ENCODE measurements at places on chromosomes 4 and X.

- DNase-seq = no peak
Observed at GRCh38 chrX:114361076-114361725, 222.7 kb upstream of the HTR2C start.

GRCh38 chrX:33336783-33337182 is 125.4 kb upstream of the DMD start:
- peak; percentile 45 for DNase-seq

DNA sequence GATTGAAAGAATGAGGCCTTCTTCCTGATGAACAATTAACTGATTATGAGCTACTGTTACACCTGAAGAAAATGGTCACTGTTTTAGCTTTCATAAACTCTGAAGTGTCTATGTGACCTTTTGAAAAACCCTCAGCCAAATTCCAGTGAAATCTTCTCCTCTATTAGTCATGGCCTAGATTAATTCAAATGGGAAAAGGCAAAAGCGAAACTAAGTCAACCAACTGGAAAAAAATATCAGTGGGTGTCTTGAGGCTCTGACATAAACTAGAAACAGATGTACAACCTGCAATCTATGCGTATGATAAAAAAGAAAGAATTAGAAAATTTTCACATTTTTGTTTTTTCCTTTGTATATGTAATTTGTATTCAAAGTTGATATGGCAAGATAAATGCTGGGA is 169.4 kb upstream of the BANK1 start:
- peak; percentile 8 for DNase-seq

- DNase-seq = no peak
Observed at GRCh38 chrX:68755616-68756125, 73.2 kb upstream of the EFNB1 start.

DNA sequence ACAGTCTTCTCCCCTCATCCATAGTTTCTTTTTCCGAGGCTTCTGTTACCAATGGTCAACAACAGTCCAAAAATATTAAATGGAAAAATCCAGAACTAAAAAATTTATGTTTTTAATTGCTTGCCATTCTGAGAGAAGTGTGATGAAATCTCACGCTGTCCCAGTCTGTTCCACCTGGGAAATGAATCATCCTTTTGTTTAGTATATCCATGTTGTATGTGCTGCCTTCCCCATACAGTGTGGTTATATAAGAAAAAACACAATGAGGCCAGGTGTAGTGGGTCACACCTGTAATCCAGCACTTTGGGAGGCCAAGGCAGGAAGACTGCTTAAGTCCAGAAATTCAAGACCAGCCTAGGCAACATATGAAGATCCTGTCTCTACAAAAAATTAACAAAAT is 161.6 kb downstream of the CHIC2 start:
- peak; percentile 58 for DNase-seq

DNA sequence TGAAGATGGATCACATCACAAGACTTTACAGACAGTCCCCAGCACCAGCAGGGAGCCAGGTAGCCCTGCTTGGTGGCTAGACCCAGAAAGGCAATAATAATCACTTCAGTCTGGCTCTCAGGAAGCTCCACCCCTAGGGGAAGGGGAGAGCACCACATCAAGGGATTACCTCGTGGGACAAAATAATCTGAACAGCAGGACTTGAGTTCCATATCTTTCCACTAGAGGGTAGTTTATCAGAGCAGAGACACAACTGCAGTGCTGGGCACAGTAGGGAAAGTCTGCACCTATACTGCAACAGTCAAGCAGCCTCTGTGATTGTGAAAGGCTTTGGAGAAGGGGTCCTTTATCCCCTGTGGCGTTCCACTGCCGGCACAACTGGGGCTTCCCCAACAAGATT is 547.0 kb upstream of the POU3F4 start:
- peak; percentile 19 for DNase-seq

DNA sequence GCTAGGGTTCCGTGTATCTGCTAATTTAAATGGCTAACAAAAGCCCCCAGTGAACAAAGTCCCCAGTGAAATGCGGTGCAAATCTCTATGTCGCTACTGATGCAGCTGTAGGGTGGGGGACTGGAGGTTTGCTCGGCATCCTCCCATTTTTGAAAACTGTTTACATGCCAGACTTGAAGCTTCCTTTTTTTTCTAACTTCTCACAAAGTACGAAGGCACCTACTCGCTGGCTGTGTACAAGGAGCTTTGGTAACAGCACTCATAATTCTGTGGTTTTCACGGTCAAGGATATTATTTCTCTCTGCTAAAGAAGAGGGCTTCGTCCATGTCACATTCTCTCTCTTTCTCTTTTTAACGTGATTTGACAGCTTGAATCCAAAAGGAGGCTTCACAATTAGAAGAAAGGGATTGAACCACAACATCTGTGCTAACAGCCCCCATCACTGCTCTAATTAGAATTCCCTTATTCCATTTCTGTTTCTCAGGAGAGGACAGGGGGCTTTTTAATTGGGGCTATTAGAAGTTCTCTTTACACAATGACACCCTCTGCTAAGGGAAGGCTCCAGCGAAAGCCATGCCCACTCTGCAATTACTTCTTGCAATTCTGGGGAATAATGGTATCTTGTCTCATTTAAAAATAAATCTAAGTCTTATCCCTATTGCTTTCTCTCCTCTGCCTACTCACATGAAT is 46.7 kb downstream of the TMEM156 start:
- no peak for DNase-seq

DNA sequence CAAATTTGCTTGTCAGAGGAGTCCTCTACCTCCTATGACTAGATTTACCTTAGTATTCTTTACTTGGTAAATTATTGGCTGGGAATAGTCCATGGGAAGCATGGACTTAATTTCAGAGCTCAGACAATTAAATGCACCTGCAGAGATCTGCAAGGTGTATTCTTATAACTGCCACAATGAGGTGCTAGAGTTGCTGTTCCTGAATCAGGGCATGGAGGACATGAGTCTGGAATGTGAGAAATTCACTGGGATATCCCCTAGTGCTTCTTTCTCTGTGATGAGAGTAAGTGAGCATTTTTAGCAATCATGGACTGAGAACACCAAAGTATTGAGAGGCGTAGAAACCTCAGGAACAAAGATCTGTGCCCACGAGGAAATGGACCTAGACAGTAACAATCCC is 32.9 kb upstream of the GRID2 start:
- DNase-seq = peak; percentile 5

DNA sequence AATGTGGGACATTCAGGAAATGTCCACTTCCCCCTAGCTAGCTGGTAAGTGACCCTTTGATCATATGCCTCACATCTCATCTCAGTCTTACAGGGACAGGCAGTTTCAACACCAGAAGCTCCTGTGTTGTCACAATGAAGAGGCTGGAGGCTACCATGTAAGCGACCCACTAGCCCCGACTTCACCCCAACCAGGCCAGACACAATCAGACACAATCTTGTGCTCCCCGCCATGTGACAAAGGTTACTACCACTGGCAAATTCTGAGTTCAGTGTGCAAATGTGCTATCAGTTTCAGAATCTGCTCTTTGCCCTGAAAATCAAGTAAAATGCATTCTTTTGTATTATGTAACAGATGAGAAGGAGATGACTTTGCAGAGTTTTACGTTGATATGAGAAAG is 56.9 kb upstream of the STS start:
- no peak for DNase-seq

- DNase-seq = no peak
Observed at GRCh38 chr4:56085275-56085674, 136.5 kb downstream of the CEP135 start.

DNA sequence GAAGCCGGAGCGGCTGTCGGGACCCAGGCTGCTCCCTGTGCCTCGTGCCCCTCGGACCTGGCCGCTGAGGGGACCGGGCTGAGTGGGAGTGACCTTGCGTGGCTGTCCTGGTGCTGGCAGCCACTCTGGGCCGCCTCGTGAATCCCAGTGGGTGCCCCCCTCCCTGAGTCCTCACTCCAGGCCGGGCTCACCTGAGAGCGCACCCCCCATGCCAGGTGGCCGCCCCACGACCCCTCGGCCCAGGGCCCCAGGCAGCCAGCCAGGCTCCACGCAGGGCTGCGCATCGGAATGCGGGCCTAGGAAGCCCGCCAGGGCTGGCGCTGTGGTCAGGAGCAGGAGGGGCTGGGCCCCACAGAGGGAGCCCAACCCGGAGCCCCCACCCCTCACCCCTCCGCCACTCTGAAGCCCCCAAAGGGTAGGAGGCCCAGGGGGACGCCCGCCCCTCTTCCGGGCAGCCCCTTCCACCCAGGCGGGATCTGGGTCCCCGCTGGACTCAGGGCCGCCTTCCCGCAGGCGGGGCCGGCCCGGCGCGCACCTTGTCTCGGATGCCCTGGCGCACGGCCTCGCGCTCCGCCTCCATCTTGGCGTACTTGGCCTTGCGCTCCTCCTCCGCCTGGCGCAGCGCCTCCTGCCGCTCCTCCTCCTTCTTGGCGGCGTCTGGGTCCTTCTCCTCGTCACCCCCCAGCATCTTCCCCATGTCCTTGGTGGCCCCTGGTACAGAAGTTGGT is 33.9 kb downstream of the CPLX1 start:
- DNase-seq = no peak

GRCh38 chrX:112056886-112057285 is 25.7 kb downstream of the TRPC5 start:
- no peak for DNase-seq

DNA sequence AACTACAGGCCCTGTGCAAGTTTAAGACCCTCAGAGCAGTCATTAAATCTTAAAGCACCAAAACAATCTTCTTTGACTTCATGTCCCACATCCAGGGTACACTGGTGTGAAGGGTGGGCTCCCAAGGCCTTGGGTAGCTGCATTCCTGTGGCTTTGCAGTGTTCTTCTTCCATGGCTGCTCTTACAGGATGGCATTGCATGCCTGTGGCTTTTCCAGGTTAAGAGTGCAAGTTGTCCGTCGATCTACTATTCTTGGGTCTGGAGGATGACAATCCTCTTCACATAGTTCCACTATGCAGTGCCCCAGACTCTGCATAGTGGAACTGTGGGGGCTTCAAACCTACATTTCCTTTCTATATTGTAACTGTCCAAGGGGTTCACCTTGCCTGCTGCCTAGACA is 494.5 kb downstream of the CFAP47 start:
- no peak for DNase-seq

GRCh38 chrX:150565551-150565950 is 2.9 kb upstream of the MTM1 start:
- no peak for DNase-seq

GRCh38 chr4:77990456-77990855 is 66.7 kb upstream of the FRAS1 start:
- no peak for DNase-seq

GRCh38 chr4:27787195-27787594 is 926.6 kb downstream of the STIM2 start:
- peak; percentile 28 for DNase-seq

GRCh38 chr4:102981005-102981404 is 38.5 kb downstream of the SLC9B1 start:
- no peak for DNase-seq

DNA sequence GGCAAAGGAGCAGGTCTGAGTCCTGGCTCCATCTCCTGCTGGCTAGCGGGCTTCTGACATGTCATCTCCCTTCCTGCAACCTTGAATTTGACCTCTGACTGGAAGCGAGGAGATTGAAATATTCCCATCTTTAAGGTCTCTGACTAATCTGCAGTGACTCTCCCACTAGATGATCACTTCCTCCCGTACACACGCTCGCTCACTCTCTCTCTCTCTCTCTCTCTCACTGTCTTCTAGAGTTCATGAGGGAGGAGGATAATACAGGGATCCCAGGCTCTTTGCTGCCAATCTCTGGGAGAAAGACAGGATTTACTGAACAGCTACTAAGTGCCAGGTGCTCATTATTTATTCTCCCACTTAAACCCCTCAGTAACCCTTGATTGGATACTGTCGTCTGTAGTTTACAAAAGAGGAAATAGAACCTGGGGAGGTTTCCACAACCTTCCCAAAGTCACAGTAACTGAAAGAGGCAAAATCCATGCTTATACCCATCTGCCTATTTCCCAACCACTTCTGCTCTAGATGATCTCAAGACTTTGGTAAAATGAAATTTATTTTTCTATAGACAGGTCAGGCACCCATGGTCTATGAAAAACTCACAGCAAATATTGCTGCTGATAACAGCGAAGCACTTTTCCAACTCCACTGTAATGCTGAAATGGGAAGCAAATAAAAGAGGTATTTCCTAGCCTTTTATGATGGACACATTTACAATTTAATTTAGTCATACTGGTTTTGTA is 193.5 kb upstream of the C1QTNF7 start:
- DNase-seq = peak; percentile 62

GRCh38 chr4:143356493-143356892 is 19.8 kb downstream of the GAB1 start:
- DNase-seq = peak; percentile 76

DNA sequence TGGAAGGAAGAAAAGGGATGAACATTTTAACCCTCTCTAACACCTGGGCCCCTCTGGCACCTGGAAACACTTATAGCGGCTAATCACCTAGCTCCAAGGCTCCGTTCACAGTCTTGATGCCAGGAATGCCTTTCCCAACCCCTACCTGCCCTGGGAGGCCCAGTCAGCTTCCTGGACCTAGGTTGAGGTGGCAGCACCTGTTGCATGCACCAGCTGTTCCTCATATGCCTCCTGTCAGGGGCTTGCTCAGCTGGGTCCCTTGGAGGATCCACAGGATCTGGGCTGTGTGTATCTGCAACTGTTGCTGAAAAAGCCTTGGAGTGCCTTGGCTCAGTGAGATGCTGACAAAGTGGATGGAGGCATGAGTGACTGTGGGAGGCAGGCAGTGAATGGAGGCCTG is 4.4 kb downstream of the CFP start:
- no peak for DNase-seq

- no peak for DNase-seq
Observed at GRCh38 chr4:7777017-7777710, 162.5 kb downstream of the AFAP1 start.

- no peak for DNase-seq
Observed at GRCh38 chr4:163649557-163650091, 155.1 kb downstream of the TMA16 start.

DNA sequence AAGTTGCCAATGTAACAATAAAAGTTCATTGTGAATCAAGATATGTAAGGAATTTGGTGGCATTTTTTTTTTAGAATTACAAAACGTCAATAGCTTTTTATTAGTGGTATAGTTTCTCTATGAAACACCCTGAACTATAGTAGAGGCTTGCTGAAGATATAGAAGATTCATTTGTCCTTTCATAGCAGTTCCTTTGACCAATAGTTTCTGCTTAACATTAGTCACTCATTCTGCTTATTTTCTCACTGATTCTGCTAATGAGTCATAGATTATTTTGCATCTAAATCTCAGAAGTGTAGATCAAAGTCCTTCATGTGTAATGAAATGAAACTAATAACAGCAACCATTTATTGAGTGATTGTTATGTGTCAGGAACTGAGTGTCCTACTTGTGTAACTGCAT is 205.0 kb upstream of the TET2 start:
- no peak for DNase-seq

GRCh38 chr4:139767168-139767567 is 101.5 kb downstream of the MGST2 start:
- no peak for DNase-seq

DNA sequence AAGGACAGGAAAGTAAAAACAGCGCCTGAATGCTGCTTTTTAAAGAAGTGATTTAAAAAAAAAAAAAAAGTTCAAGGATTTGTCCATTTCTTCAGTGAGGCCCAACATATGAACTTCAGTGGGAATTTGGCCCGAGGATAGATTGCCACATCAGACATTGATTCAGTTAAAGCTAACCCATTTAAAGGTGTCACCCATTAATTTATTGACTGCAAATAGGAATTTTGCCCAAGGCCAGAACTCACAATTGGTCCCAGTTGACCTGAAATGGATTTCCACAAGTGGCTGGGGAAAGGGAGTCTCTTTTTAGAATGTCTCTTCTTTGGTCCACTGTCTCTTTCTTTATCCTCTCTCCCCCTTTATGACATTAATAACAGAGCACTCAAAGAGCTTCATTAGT is 86.5 kb upstream of the RPL34 start:
- no peak for DNase-seq

Data from MCF 10A (cell line).